ENCODE measurements at places on chromosomes 11 and 22.

DNA sequence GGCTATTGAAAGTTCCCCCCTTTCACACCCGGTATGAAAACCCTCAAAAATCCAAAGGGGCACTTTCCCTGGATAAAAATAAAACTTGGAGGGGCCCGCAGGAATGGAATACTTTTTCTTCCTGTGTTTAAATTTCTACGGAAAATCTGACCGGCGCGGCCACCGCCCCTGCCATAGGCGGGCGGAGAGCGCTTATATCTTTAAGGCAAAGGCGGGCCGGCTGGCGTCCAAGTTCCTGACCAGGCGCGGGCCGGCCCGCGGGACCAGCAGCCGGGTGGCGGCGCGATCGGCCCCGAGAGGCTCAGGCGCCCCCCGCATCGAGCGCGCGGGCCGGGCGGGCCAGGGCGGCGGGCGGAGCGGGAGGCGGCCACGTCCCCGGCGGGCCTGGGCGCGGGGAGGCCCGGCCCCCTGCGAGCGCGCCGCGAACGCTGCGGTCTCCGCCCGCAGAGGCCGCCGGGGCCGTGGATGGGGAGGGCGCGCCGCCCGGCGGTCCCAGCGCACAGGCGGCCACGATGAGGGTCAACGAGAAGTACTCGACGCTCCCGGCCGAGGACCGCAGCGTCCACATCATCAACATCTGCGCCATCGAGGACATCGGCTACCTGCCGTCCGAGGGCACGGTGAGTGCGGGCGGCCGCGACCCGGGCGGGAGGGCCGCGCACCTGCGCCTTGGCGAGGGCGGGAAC lies at the start of gene ANO1:
ANO1 (plus strand) TSS at position 223 of the 686 bp plus-strand sequence; CDS start at position 513, 290 bp downstream.
- DNase-seq: peak; percentile 84

- DNase-seq: no peak
These were observed 186.2 kb downstream of the SPON1 start for GRCh38 chr11:14148653-14149273.

DNA sequence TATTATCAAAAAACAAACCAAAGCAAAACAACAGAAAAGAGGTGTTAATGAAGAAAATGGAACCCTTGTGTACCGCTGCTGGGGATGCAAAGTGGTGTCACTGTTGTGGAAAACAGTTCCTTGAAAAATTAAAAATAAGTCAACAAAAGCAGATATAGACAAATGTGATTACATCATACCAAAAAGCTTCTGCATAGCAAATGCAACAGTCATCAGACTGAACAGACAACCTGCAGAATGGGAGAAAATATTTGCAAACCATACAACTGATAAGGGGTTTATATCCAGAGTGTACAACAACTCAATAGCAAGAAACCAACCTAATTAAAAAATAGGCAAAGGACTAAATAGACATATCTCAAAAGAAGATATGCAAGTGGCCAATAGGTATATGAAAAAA lies 22.9 kb upstream of the CARS1 start:
- DNase-seq: no peak

DNA sequence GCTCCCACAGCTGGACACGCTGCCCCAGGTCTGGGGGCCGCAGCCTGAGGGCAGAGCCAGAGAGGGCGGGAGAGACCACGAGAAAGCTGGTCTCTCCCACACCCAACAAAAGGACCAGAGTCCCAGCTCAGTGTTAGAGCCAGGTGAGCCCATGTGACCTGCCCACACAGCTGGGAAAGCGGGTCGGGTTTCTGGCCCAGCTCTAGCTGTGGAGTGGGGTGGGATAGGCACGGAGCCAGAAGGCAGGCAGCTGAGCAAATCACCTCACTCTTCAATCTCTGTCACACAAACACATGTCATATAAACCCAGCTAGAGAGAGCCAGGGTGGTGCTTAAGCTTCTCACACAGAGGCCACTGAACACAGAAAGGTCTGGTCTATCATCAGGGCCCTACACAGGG lies 7.8 kb upstream of the EIF3D start:
- no peak for DNase-seq

- no peak for DNase-seq
These were observed 3.1 kb upstream of the COMMD9 start for GRCh38 chr11:36292311-36292722.

GRCh38 chr11:21421711-21422329 lies 752.4 kb downstream of the NELL1 start:
- DNase-seq: no peak

GRCh38 chr22:24744638-24745037 lies 29.9 kb downstream of the PIWIL3 start:
- DNase-seq: no peak

GRCh38 chr11:72446929-72447769 lies 12.8 kb upstream of the CLPB start:
- DNase-seq: peak; percentile 87

- no peak for DNase-seq
These were observed 319.2 kb upstream of the ARHGAP42 start for GRCh38 chr11:100367892-100368291.

GRCh38 chr22:31530823-31531195 lies 34.5 kb downstream of the SFI1 start:
- peak; percentile 49 for DNase-seq

- DNase-seq: no peak
These were observed 11.4 kb upstream of the JAML start for GRCh38 chr11:118236170-118236569.

DNA sequence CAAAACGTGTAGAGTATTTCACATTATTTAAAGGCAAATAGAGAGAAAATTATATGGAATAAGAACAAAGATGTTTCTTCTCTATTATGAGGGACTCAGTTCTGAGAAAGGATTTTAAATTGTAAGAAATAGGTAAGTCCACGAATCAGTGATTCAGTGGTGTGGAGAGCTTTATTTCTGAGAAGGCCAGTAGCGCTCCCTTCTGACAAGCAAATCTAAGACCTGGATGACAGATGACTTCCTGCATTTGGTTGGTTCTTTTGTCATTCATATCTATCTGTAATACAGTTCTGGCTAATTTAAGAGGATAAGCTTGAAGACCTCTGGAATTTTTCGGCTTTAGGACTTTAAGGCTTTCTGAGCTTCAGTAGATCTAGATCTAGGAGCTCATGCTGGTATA lies 7.0 kb downstream of the CD3E start:
- DNase-seq: no peak

GRCh38 chr11:72039856-72040401 lies 40.4 kb downstream of the NUMA1 start:
- no peak for DNase-seq

DNA sequence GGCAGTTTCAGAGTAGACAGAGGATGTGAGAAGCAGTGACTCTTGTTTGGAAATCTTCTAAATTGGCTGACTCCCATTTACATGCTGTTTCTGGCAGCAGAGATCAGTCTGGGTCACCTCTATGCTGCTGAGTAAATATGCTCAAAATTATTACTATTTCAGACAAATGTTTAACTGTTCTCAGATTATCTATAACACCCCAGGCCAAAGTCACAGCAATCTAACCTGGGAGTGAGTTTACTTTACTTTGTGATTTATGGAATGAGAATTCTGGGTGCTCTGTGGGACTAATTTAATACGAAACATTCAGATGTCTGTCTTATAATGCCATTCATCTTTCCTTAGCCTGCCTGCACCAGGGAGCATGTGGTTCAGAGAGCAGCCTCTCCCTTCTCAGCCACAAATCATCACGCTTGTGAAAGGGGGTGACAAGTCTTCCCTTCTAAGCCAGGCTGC lies 282.5 kb upstream of the MPPED2 start:
- no peak for DNase-seq

DNA sequence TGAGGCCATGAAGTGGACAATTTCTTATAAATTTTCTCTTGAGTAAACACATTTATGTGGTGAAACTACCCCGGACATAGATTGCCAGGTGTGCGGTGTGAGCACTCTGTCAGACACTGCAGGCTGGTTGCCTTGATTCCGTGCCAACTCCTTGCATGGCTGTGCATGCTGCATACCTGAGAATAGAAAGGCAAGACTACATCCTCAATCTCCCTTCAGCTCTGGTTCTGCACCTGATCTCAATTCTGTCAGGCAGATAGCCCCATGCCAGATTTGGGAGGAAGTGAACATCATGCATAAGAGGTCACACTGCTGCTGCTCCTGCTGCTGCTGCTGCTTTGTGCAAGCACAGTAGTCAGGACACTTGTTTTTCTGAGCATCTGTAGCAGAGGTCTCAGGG lies 42.5 kb upstream of the DEUP1 start:
- DNase-seq: no peak

GRCh38 chr11:5596607-5597201 lies at the start of gene TRIM6:
Gene TRIM6 (plus strand): TSS chr11:5596637. CDS start chr11:5596898, 261 bp downstream.
- peak; percentile 83 for DNase-seq

DNA sequence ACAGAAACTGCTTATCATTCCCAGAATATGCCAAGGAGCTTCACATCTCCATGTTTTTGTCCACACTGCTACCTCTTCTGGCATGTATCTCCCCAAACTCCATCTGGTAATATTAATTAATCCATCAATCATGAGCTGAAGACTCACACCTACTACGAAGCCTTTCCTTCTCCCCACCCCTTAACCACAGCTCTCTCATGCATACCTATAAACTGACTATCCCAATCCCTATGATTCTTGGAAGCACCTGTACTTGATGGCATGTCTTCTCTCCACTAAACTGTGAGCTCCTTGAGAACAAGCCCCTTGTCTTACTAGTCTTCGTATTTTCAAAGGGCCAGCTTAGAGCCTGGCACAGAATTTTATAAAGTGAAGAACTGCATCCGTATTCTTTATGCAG lies 47.3 kb downstream of the RELT start:
- no peak for DNase-seq

- DNase-seq: no peak
These were observed 181.7 kb upstream of the NECTIN1 start for GRCh38 chr11:119910650-119911049.

- DNase-seq: no peak
These were observed 144.6 kb upstream of the RASSF10 start for GRCh38 chr11:12864316-12865156.

DNA sequence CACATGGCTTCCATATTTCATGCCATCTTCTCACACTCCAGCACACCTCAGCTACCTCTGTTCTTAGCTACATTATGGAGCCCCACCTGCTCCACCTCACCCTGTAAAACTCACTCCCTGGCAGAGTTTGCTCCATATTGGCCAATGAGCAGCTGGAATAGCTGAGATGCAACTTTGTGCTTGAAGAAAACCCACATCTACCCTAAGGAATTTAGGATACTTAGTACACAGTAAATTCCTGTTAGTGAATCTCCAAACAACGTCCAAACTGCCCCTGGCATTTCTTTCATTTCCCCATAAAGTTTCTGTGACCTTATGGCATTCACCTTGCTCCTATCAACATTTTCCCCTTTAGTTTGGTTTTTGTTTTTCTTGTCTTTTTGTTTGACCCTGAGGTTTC lies 2.2 kb upstream of the VWCE start:
- peak; percentile 93 for DNase-seq

DNA sequence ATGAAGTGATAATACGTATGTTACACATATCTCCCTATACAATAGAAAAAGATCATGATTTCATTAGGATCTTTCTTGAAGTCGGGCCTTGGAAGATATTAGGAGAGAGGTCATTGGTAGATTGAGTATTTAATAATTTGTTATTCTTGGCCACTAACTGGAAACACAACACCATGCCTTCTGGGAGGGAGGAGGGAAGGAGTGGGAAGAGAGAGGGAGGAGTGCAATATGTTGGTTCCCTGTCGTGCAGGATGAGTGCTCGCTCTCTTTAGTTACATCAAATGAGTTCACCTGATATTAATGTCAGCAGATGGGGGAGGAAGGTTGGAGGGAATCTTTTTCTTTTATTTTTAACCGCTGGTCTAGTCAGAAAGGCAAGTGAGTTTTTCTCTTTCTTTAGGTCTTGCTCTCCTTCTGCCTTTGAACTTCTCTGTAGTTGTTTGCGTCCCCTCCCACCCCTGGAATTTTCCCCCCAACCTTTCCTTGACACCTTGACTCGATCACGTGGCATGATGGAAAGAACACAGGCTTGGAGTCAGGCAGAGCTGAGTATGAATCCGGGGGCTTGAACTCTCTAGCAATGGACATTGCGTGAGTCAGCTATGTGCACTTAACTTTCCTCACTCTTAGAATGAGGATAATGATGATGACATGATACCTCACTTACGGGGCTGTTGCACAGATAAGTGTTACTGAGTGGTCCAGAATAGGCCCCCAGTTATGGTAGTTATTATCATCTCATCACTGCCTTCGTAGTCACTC lies 6.2 kb downstream of the ADAMTS15 start:
- DNase-seq: peak; percentile 47

DNA sequence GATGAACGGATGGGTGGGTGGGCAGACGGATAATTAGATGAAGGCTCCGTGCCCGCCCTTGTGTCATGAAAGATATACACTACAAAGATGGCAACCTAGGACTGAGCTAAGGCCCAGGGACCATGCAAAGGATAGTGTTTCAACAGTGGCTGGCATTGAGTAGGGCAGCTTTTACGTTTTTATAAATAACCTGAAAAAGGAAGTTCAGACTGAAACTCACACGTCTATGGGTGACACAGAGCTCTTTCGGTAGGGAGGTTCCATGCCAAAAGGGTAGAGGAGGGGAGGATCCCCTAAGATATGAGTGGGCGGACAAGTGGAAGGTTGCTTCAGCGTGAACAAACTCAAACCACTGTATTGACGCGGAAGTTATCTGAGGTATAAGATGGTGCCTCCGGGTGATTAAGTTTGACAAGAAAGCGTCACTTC lies 90.5 kb downstream of the UBASH3B start:
- peak; percentile 52 for DNase-seq
